Posterior vena cava (tissue), 2 donors: ENCODE measurements at places on chromosomes 12 and 14.

DNA sequence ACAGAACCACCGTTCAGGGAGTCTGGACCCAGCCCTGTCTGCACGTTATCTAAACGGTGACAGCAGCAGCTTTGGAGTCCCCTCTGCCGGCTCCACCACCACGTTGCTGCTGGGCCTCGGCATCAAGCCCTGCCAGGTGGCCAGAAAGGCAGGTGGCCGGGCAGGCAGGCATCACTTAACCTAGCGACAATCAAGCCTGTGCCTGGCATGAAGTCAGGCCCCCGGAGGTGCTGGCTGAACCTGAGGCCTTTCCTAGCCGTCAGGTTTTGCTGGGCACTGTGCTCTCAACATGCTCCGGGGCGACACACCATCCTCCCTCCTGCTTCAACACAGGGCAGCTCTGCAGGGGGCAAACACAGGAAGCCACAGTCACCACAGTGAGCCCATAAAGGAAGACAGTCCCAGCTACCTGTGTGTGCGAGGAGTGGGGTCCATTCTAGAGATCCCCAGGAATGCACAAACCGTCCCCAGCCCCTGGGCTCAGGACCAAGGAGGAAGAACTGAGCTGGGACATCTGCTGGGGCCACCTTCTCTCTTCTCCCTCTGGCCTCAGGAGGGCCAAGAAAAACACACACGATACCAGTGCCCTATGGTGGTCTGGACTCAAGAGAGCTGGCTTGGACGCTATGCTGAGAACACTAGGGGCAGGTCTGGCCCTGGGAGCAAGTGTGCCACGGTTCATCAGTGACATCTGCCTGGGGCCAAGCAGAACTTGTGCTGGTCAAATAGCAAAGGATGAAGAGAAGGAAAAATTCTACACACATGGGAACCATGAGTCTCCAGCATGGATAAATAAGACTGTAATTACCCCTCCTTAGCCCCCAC is 44.7 kb downstream of the CCDC88C start:
- DNase-seq: no peak

- no peak for DNase-seq
Measured at GRCh38 chr14:35539969-35540368, 6.0 kb downstream of the INSM2 start.

DNA sequence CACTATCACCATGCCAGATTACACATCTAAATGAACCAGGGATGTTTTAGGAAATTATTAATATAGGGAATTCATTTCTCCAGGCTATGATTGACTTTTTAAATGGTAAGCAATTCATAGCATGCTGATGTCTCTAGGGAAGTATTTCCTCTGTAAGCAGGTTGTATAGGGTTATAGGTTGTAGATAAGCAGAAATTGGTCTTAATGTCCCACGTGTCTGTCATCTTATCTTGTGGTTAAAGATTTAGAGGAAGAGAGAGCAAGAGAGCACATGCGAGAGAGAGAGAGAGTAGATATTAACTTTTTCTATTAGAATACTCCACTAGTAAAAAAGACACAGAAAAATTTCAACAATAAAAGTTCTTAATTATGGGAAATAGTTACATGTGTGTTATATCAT is 32.6 kb downstream of the TRHDE start:
- no peak for DNase-seq

- no peak for DNase-seq
Measured at GRCh38 chr12:41277100-41277945, 89.2 kb downstream of the PDZRN4 start.

- no peak for DNase-seq
Measured at GRCh38 chr14:37641117-37641516, 45.7 kb downstream of the TTC6 start.

GRCh38 chr14:69760810-69761209 is 6.1 kb upstream of the SRSF5 start:
- no peak for DNase-seq
